Stimulated activated CD4-positive, alpha-beta T cell treated with anti-CD3 and anti-CD28 coated beads, Interleukin-4, amount 100 ng/mL, for 4 hours (primary cell): ENCODE measurements at places on chromosomes 6 and 20.

DNA sequence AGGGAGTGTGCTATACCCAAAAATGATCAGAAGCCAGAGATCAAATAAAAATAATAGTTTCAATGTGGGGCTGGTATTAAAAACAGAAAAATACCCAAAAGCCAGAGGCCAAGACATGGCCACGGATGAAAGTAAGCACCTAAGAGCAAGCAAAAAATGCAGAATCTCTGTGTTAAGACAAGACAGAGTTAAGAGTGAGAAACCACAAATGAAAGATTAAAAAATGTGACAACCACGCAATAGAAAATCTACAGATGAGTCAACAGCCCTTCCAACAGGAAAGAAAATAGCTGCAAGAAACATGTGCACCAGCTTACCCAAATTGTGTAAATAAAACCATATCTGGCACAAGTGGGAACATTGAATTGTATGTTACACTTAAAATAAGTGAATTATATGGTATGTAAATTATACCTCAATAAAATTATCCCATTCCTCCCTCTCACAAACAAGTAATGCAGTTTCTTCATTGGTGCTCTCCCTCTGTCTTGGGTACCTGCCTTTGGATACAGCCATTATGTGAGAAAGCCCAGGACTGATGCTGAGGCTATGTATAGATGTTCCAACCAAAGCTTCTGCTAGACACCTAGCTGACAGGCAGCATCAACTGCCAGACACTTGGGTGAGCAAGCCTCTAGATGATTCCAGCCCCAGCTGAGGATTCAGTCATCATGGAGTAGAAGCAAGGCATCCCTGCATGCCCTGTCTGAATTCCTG is 55.3 kb upstream of the UFL1 start:
- no peak for DNase-seq

- no peak for DNase-seq
Observed at GRCh38 chr6:73969971-73970970, 274.3 kb downstream of the CD109 start.

- DNase-seq = no peak
Observed at GRCh38 chr6:156068881-156069280, 613.2 kb upstream of the NOX3 start.

DNA sequence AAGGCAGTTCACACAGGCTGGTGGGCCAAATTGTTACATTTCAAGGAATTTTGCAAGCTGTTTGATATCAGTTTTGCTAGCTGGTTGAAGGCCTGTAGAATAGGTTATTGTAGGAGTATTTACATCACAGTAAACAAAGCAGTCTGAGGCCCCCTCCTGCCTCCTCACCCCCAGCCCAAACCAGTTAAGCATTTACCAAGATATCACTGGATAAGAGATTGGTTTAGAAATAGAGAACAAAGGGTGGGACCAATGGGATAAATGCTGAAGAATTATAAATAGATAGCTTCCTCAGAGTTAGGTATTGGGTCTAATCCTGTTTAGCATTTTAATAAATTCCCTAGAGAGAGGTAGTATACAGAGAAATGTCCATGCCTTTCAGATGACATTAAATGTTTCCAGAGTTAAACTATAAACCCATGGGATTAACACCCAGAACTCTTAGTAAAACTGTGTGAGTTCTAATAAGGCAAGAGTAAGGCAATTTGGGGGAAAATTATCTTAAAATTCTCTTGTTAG is 2.3 kb upstream of the PHACTR2 start:
- DNase-seq = no peak

- no peak for DNase-seq
Observed at GRCh38 chr20:55586610-55587009, 418.7 kb downstream of the CBLN4 start.
